ENCODE measurements at places on chromosomes 3 and 15.

GRCh38 chr15:62957130-62957529, 85.4 kb upstream of the TPM1 start:
- no peak for DNase-seq

DNA sequence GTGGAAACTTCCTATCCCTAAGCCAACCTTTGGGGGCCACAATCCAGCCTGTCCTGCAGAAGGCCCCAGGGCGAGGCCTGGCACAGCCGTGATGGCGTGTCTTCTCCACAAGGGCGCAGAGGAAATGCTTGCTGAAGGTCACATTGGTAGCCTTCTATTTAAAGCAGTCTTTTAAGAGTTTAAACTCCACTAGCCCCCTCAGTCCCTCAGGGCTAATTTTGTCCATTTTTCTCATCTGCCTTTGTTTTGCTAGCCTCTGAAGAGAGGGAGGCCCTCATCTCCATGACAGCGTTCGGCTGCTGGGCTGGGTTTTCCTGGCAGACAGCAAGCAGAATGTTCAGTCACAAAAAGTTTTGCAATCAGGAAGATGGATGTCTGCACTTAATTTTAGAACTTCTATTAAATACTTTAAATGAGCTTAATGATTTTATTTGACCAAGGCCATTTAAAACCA, 40.8 kb downstream of the RARB start:
- DNase-seq: no peak

DNA sequence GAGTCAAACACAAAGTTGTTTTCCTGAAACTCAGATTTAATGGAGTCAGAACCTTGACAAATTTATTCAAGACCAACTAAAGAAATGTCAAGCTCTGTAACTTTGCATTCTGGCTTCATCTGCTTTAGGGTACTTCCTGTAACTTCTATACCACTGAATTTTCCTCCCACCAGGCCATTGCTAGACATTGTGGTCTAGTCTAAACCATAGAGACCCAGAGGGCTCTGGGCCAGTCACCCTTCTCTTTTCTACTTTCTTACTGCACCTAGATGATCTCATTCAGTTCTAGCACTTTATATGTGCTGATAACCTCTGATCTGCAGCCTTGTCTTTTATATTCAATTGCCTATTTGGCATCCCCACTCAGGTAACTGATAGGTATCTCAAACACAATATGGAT, 2.8 kb upstream of the OR5K1 start:
- no peak for DNase-seq

DNA sequence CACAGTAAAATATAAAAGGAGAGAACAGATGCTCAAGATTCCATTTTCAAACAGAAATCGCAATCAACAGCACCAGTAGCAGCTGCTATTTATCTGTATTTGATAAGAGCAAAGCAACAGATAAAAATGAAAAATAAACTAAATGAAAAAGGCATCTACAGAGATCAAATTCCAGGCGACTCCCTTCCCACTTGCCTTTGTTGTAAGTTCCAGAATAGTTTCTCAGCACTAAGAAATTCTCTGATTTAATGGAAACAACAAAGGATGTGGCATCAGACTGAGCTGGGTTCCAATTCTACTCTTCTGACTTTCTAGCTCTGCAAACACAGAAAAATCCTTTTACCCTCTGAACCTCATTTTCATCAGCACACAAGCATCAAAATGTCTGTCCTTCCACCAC, 110.8 kb upstream of the MME start:
- DNase-seq: no peak

GRCh38 chr15:40106203-40107161, 2.2 kb downstream of the BMF start:
- DNase-seq: peak; percentile 67

- no peak for DNase-seq
These were observed 19.7 kb upstream of the PTPRG start for GRCh38 chr3:61541694-61542093.

- DNase-seq: no peak
These were observed 67.1 kb downstream of the GRM7 start for GRCh38 chr3:6928064-6928463.

All from omental fat pad (tissue), 4 donors.